ENCODE measurements at places on chromosomes 4 and X. TPM values are rescaled to one million over a fixed set of nuclear protein-coding genes. Genes with fewer than 3 reads are reported as not detected.

TMEM156 gene
- 10.8 TPM for total RNA-seq

SMIM10L2A gene
- 0.50 TPM for total RNA-seq

UGT8 gene
- 1.00 TPM for total RNA-seq

NDUFC1 gene
- total RNA-seq = 27.2 TPM

CSAG2 gene
- total RNA-seq = not detected

MAGEA1 gene
- total RNA-seq = not detected

OPHN1 gene
- 12.1 TPM for total RNA-seq

HTRA3 gene
- total RNA-seq = 0.55 TPM

OPRPN gene
- not detected for total RNA-seq

Data from uterine smooth muscle cell (primary cell).